ENCODE measurements at places on chromosomes 7 and 10.
A peak's percentile ranks its signal among the peaks of the same experiment; 100 is the strongest.

- DNase-seq, result no peak
Observed at GRCh38 chr10:121466424-121466823, 131.8 kb downstream of the FGFR2 start.

DNA sequence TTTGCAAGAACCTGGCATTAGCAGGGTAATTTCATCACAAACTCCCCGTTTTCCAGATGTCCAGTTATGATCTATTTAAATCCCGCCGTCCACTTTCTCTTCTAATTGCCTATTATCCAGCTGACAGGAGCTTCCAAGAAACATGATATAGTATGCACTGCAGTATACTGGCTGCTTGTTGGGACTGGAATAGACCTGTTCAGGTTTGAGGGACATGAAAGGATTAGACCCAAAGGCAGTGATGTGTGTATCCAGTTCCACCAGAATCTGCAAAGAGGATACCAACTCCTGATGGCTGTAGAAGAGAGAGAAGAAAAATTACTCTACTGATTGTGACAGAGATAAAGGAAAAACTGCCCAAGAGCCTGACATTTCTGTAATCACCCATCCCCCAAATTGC lies 8.9 kb downstream of the MSS51 start:
- no peak for DNase-seq

DNA sequence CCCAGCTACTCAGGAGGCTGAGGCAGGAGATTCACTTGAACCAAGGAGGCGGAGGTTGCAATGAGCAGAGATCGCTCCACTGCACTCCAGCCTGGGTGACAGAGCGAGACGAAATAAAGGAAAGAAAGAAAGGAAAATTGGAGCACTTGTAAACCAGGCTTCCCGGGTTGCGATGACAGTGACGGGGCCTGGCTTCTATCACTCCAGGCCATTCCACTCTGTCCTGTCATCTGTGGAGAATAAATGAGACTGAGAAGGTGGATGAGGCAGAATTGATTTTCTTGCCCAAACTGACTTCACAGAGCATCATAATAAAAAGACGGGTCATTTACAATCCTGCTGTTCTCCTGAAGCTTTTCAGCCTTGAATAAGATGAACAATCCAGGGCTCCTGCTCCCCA lies 12.1 kb upstream of the KPNA7 start:
- no peak for DNase-seq

- peak; percentile 9 for DNase-seq
Observed at GRCh38 chr10:127977357-127978009, 70.6 kb downstream of the PTPRE start.

- DNase-seq, result no peak
Observed at GRCh38 chr10:133140417-133141143, 19.4 kb upstream of the KNDC1 start.

DNA sequence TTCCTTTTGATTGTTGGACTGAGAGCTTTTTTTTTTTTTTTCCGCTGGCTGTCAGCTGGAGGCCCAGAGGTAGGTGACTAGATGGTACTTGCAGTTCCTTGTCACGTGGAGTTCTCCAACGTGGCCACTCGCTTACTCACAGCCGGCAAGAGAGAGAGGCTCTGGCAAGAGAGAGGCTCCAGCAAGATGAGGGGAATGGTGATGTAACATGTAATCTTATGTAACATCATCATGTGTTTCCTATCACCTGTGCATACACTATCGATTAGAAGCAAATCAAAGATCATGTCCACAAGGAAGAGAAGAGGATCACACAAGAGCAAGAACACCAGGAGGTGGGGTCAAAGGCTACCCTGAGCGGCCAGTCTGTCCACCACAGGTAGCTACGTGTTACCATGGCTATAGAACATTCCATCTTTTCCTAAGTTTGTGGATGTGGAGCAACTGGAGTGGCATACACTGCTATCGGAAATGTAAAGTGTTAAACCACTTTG lies 4.0 kb upstream of the BORCS7 start:
- DNase-seq, result no peak

- DNase-seq, result no peak
Observed at GRCh38 chr10:125419146-125419545, 258.8 kb upstream of the CTBP2 start.

- no peak for DNase-seq
Observed at GRCh38 chr7:42922017-42922753, 9.8 kb downstream of the PSMA2 start.

GRCh38 chr7:32802305-32802910 lies 89.2 kb downstream of the KBTBD2 start:
- no peak for DNase-seq

DNA sequence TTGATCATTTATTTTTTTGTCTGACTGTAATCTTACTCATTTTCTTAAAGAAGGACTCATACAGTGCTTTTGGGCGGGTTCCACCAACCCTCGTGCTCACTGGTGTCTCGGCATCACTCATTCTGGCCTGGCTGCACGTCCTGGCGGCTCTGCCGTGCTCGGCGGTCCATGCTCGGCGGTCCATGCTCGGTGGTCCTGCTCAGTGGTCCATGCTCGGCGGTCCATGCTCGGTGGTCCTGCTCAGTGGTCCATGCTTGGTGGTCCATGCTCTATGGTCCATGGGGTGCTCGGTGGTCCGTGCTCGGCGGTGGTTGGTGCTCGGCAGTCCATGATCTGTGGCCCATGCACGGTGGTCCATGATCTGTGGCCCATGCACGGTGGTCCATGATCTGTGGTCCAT lies 72.5 kb downstream of the WDR37 start:
- DNase-seq, result no peak

DNA sequence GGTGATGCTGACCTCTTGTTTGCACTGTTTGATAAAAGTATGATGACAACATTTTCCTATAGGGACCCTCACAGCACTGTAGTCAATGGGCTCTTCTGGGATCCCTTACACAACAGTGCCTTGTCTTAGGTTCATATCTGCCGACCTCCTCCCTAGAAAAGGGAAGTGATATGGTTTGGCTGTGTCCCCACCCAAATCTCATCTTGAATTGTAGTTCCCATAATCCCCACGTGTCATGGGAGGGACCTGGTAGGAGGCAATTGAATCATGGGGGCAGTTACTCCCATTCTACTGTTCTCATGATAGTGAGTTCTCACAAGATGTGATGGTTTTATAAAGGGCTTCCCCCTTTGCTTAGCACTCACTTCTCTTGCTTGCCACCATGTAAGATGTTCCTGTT lies 23.1 kb downstream of the ZC3HAV1 start:
- no peak for DNase-seq

DNA sequence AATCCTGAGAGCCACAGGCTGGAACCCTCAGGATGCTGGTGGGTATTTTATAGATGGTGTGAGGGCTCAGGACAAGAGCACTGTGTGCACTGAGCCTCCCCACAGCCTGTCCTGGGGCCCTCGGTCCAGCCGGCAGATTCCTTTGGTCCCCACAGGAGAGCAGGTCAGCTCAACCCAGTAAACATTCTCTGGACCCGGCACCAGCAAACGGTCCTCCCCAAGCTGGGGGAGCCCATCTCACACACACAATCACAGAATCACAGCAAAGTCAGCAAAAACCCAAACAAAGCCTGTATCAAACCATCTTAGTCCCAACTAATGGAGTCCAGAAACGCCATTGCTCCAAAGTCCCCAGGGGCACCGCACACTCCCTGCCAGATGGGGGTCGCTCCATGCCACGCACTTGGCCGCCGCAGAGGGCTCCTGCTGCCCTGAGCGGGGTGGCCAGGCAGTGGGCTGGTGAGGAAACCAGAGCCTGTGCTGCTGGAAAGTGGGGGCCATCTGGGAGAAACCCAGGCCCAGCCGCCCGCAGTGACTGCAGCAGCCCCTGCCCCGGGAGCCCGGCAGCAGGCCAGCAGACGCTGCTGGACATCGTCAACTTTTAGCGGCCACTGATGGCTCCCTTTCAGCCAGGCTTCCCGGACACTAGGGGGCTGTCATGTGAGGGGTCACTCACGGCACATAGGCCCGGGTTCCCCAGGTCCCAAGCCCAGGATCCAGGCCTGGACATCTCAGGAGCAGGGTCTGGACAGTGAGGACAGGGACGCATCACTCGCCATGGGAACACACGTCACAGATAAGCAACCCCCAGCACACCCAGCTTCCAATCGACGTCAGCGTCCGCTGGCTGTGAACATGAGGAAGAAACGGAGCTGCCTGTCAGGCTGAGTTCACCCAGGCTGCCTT lies 52.6 kb downstream of the DPYSL4 start:
- no peak for DNase-seq

GRCh38 chr10:18980089-18980629 lies 68.4 kb upstream of the MALRD1 start:
- DNase-seq, result no peak

Data from activated CD4-positive, alpha-beta T cell treated with anti-CD3 and anti-CD28 coated beads, Interleukin-2, amount 50 U/mL, for 48 hours (primary cell).